ENCODE measurements at places on chromosomes 4 and X. TPM values are rescaled to one million over a fixed set of nuclear protein-coding genes. Genes with fewer than 3 reads are reported as not detected.

- H3K36me3 ChIP-seq, result no peaks in the 10 kb centered on the region
- H3K4me1 ChIP-seq, result no peaks in the 10 kb centered on the region
- H3K27ac ChIP-seq, result no peak overlapping the region
- peaks cover 34% of the 10 kb centered on the region for H3K27me3 ChIP-seq
Measured at GRCh38 chrX:69032601-69033000, 132.7 kb downstream of the PJA1 start.

Gene TRIM61
- total RNA-seq, result 3.8 TPM

Gene PABPC1L2B
- not detected for total RNA-seq

Gene RTL5
- total RNA-seq, result 2.2 TPM

DNA sequence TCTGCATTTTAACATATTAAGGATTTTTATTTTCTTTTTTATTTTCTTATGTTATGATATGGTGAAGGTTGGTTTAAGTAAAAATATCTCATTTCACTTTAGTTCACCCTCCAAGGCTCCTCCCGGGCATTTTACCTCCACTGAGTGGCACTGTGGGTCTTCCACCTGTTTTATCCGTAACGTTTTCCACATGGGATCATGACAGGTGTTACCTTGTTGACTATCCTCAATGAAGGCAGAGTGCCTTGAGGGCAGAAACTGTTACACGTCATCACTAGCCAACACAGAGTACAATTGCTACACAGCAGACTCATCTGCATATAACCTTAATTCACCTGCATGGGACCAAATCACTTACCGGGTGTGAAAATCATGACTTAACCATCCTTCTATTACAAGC is 105.8 kb downstream of the GEMIN8 start:
- no peak for DNase-seq
- no peak overlapping the region for H3K27ac ChIP-seq
- no peaks in the 10 kb centered on the region for H3K4me1 ChIP-seq
- no peaks in the 10 kb centered on the region for H3K36me3 ChIP-seq
- H3K4me3 ChIP-seq, result no peak overlapping the region

GRCh38 chr4:73964862-73965611 is 16.8 kb downstream of the PF4 start:
- H3K4me1 ChIP-seq, result no peaks in the 10 kb centered on the region
- H3K4me3 ChIP-seq, result peak overlapping the region; percentile 19
- DNase-seq, result no peak
- no peaks in the 10 kb centered on the region for H3K27me3 ChIP-seq
- no peaks in the 10 kb centered on the region for H3K36me3 ChIP-seq

- no peak overlapping the region for H3K27ac ChIP-seq
- H3K4me1 ChIP-seq, result no peaks in the 10 kb centered on the region
- H3K36me3 ChIP-seq, result no peaks in the 10 kb centered on the region
- no peaks in the 10 kb centered on the region for H3K27me3 ChIP-seq
- H3K4me3 ChIP-seq, result no peak overlapping the region
Measured at GRCh38 chr4:144316869-144317268, 176.4 kb upstream of the GYPA start.

Gene CSAG1
- total RNA-seq, result not detected

- no peak overlapping the region for H3K27ac ChIP-seq
- no peak for DNase-seq
- H3K27me3 ChIP-seq, result no peaks in the 10 kb centered on the region
Measured at GRCh38 chr4:65651031-65651430, 19.3 kb downstream of the EPHA5 start.

Gene CYBB
- total RNA-seq, result 1.4 TPM

Gene ANAPC4
- 28.2 TPM for total RNA-seq

Gene IGFBP7
- total RNA-seq, result 715 TPM

- peaks cover 17% of the 10 kb centered on the region for H3K4me1 ChIP-seq
- no peaks in the 10 kb centered on the region for H3K27me3 ChIP-seq
- peak; percentile 87 for DNase-seq
- H3K4me3 ChIP-seq, result no peak overlapping the region
- H3K27ac ChIP-seq, result peak overlapping the region; percentile 63
- H3K36me3 ChIP-seq, result peaks cover 16% of the 10 kb centered on the region
Measured at GRCh38 chr4:6840062-6840976, 57.8 kb downstream of the KIAA0232 start.

Gene AFAP1
- total RNA-seq, result 101 TPM

GRCh38 chr4:114598191-114599121 is at the start of gene UGT8:
Gene UGT8, plus strand, starts transcription at chr4:114598807. Its CDS starts 24,074 bp downstream, at chr4:114622881.
- DNase-seq, result peak; percentile 82
- no peaks in the 10 kb centered on the region for H3K36me3 ChIP-seq
- peaks cover 34% of the 10 kb centered on the region for H3K27me3 ChIP-seq
- H3K4me3 ChIP-seq, result peak within 1 kb of the TSS; percentile 51

GRCh38 chrX:45769761-45770582 is 569.3 kb upstream of the DIPK2B start:
- H3K4me1 ChIP-seq, result peaks cover 56% of the 10 kb centered on the region
- peak overlapping the region; percentile 76 for H3K4me3 ChIP-seq
- no peaks in the 10 kb centered on the region for H3K27me3 ChIP-seq
- H3K27ac ChIP-seq, result peak overlapping the region; percentile 91
- peak; percentile 49 for DNase-seq
- peaks cover 34% of the 10 kb centered on the region for H3K36me3 ChIP-seq

GRCh38 chrX:23373129-23373804 is 38.6 kb downstream of the PTCHD1 start:
- peak; percentile 79 for DNase-seq
- H3K27ac ChIP-seq, result no peak overlapping the region
- no peaks in the 10 kb centered on the region for H3K36me3 ChIP-seq

DNA sequence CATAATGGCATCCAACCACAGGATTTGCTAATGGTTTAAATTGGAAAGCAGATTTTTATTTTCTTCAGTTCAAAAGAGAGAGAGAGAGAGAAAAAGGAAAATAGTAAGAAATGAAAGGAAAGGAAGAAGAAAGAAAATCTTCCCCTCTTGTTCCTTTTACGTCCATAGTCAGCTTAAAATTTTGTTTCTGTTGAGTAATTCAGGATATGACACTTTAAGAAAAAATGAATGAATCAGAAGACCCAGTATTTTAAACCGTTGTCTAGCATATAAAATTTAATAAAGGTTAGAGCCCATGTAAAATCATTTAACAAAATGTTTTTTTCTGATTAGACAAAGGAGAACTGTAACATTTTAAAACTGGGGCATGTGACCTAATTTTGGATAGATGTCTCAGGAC is 391.8 kb upstream of the EPHA5 start:
- no peaks in the 10 kb centered on the region for H3K36me3 ChIP-seq
- peak overlapping the region; percentile 14 for H3K4me3 ChIP-seq
- peaks cover 14% of the 10 kb centered on the region for H3K4me1 ChIP-seq
- no peak for DNase-seq
- H3K27ac ChIP-seq, result peak overlapping the region; percentile 59

Gene CXCR3
- not detected for total RNA-seq

DNA sequence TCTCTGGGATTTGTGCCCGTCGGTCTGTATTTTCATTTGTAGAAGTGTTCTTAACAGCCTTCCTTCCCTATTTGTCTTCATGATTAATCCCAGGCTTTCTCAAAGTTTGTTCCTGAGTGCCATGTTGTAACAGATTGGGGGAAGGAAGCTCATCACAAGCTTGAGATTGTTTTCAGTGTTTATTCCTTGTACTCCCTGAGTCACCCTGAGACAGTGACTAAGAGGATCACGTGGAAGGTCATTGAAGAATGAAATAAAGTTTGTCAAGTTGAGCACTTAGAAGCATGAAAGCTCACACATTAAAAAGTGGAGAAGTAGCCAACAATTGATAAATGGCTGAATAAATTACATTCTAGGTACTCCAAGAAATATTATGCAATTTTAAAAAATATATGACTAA is 153.5 kb upstream of the FAM241A start:
- H3K4me1 ChIP-seq, result no peaks in the 10 kb centered on the region
- no peaks in the 10 kb centered on the region for H3K27me3 ChIP-seq
- no peak for DNase-seq
- no peak overlapping the region for H3K4me3 ChIP-seq

DNA sequence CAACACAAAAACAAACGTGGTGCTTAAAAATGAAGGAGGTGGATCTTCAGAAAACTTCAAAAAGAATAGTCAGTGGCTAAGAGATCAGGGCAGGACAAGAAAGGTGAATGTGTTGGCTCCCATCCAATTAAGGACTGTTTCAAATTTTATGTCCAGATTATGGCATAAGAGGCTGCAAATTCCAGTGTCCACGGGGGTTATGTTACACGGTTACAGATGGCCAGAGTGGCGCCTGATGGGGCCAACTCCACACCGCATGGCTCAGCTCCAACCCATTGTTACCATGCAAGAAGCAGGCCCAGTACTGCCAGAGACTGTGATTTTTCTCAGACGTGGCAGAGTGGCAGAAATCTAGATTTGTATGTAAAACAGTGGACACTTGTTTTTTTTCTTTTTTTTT is 168.4 kb upstream of the TENM3 start:
- H3K4me3 ChIP-seq, result no peak overlapping the region
- no peak for DNase-seq
- no peak overlapping the region for H3K27ac ChIP-seq
- no peaks in the 10 kb centered on the region for H3K4me1 ChIP-seq
- H3K27me3 ChIP-seq, result no peaks in the 10 kb centered on the region

DNA sequence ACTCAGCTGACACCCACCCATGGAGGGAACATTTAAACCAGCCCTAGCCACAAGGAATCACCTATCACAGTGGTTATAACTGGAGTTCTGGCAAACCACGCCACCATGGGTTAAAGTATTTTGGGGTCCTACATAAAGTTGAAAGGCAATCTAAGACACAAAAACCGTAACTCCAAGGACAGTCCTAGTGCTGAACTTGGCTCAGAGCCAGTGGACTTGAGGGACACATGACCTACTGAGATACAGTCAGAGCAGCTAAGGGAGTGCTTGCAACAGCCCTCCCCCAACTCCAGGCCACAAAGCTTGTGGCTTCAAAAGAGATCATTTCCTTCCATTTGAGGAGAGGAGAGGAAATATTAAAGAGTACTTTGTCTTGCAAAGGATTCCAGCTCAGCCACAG is 300.5 kb downstream of the FGF13 start:
- H3K4me1 ChIP-seq, result no peaks in the 10 kb centered on the region
- no peak for DNase-seq
- H3K36me3 ChIP-seq, result no peaks in the 10 kb centered on the region
- H3K4me3 ChIP-seq, result no peak overlapping the region
- no peaks in the 10 kb centered on the region for H3K27me3 ChIP-seq

DNA sequence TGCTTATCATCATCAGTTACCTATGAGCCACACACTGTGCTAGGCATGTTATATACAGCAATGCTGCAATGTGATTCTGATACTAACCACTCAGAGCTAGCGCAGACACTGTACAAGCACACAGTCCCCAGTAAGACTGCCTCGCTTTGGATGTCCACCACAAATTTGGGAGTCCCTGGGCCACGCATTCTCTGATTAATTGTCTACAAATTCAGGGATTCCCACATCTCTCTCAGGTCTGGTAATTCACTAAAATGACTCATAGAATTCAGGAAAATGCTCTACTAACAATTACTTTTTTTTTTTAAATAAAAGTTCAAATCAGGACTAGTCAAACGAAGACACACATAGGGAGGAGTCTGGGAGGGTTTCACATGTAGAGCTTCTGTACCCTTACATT is 652.1 kb upstream of the AADAT start:
- no peaks in the 10 kb centered on the region for H3K36me3 ChIP-seq
- no peak for DNase-seq
- no peak overlapping the region for H3K4me3 ChIP-seq
- H3K27me3 ChIP-seq, result no peaks in the 10 kb centered on the region

GRCh38 chr4:90840828-90841227 is 713.6 kb downstream of the CCSER1 start:
- no peaks in the 10 kb centered on the region for H3K4me1 ChIP-seq
- H3K4me3 ChIP-seq, result no peak overlapping the region
- no peaks in the 10 kb centered on the region for H3K27me3 ChIP-seq
- no peak overlapping the region for H3K27ac ChIP-seq
- DNase-seq, result peak; percentile 1

Gene HPGD
- not detected for total RNA-seq

- no peaks in the 10 kb centered on the region for H3K4me1 ChIP-seq
- no peak overlapping the region for H3K27ac ChIP-seq
- no peak overlapping the region for H3K4me3 ChIP-seq
- no peaks in the 10 kb centered on the region for H3K36me3 ChIP-seq
Measured at GRCh38 chr4:84336964-84337705, 162.0 kb downstream of the NKX6-1 start.

DNA sequence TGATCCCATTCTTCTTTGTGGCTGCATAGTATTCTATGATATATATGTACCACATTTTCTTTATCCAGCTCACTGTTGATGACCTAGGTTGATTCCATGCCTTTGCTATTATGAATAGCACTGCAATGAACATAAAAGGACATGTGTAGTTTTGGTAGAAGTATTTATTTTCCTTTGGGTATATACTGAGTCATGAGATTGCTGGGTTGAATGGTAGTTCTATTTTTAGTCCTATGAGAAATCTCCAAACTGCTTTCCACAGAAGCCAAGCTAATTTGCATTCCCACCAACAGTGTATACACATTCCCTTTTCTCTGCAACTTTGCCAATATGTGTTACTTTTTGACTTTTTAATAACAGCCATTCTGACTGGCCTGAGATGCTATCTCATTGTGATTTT is 278.3 kb downstream of the PCDH18 start:
- no peak overlapping the region for H3K4me3 ChIP-seq
- H3K27me3 ChIP-seq, result no peaks in the 10 kb centered on the region

- H3K4me1 ChIP-seq, result no peaks in the 10 kb centered on the region
- H3K4me3 ChIP-seq, result no peak overlapping the region
- H3K36me3 ChIP-seq, result no peaks in the 10 kb centered on the region
- no peaks in the 10 kb centered on the region for H3K27me3 ChIP-seq
- no peak overlapping the region for H3K27ac ChIP-seq
Measured at GRCh38 chr4:77146186-77147078, 10.6 kb upstream of the CCNG2 start.

DNA sequence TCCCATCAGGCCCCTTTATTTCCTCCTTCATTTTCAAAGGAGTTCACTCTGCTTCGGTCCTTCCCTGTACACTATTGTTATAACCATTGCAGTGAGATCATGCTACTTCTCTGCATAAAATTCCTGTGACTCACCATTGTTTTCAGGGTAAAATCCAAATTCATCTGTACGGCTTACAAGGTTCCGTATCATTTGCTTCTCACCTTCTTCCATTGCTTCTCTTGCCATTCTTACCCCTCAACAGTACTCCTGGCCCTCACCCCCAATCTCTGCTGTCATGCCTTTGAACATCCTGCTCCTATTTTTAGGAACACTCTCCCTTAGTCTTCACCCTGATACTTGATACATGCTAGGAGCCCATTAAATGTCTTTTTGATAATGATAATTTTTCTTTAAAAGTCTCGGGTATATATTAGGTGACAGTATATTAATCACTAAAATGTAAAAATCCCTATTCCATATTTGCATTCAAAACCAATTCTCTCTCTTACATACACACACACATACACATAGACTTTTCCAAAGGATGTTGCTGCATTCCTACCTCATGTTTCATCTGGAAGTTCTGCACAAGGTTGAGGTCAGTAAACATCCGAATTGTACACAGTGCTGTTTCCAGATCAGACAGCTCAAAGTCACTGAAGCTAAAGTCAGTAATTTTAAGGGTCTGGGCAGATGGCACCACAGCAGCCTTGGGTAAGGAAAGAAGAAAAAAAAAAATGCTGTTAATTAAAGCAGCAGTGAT is 103.4 kb downstream of the PDE5A start:
- peak; percentile 78 for DNase-seq
- H3K4me1 ChIP-seq, result peaks cover 27% of the 10 kb centered on the region
- no peaks in the 10 kb centered on the region for H3K27me3 ChIP-seq

- no peaks in the 10 kb centered on the region for H3K36me3 ChIP-seq
- peak; percentile 72 for DNase-seq
- H3K27ac ChIP-seq, result no peak overlapping the region
- peaks cover 32% of the 10 kb centered on the region for H3K4me1 ChIP-seq
Measured at GRCh38 chr4:26462874-26463273, 27.4 kb downstream of the CCKAR start.

Gene SSX2
- total RNA-seq, result not detected
